ENCODE measurements at places on chromosomes 11 and 22. TPM values are rescaled to one million over a fixed set of nuclear protein-coding genes. Genes with fewer than 3 reads are reported as not detected.

GSTT2B gene
- polyA plus RNA-seq = 13.1 TPM

VSIG10L2 gene
- not detected for polyA plus RNA-seq

DNA sequence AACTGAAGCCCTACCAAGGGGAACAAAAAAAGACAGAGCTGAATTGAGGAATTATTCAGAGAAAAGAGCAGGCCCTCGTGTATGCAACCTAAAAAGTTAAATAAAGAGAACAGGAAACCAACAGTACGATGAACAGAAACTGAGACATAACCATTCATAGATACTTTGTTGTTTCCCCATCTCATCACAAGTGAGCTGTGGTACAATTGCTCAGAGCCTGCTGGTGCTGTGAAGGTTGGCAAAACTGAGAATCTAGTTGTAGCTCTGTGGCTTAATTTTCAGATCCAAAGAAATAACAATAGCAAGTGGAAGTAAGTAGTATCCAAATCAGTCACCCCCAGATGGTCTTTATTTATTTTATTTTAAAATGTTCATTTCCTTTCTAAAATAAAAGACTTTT lies 37.7 kb upstream of the BLID start:
- no peak for DNase-seq

DNA sequence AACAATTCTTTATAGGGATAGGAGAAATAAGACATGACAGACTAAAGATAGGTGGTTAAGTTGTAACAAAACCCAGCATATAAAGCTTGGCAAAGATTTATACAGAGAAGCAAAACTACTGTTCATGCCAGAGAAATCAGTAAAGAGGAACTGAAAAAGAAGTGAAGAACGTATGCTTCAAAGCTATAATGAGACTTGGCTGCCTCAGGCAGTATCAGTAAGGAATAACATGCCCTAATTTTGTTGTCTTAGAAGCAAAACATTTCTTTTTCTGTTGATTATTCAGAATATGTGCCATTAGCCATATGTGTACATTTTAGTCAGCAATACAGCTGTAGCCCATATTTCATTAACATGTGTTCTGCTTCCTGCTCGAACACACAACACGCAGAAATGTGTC lies 403.2 kb downstream of the NELL1 start:
- no peak for DNase-seq

GRCh38 chr11:46427364-46427763 lies 35.8 kb upstream of the CHRM4 start:
- DNase-seq = no peak

DNA sequence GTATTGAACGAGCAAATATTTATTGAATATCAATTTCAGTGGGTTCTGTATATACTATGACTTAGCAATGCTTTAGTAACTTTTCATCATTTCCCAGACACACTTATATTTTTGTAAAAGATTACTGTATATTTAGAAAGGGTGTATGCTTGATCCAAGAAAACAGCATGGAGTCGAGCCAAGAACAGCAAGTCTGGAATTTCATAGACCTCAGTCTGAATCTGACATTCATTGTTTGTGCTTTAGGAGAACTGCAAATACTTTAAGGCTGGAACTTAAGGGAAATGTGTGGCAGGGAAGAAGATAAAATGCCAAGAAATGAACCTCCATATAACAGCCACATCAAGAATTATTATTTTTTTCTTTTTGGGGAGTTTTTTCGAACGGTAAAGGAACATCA lies 1156.8 kb downstream of the LRRC4C start:
- DNase-seq = no peak
